ENCODE measurements at places on chromosomes 3 and 15.

DNA sequence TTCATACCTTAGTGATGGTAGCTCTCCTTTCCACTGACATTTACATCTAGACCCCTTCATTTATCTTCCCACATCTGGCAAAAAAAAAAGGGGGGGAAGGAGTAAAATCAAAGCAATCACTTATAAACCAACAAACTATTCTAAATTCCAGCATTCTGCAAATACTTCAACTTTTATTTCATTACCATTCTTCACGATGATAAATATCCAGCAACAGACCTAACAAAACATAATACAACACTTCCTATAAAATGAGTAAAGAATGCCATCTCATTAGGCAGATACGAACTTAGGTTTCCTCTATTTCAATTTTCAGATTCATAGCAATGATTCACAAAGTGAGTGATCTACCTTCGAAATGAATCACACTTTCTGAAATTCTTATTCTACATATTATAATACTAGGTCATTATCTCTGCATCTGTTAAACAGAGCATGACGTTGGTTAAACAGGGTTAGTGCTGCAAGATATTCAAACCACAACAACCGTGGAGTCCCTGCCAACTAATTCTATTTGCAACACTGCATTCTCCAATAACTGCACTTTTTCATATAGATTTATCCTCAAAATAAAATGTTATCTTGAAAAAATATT, at the start of gene LRRFIP2:
Gene LRRFIP2, minus strand, starts transcription at position 51 of the 595 bp plus-strand sequence. CDS start 25,599 bp downstream, outside the sequence.
- no peak for DNase-seq

- DNase-seq = no peak
Observed at GRCh38 chr15:25797035-25797434, 66.1 kb downstream of the ATP10A start.

- no peak for DNase-seq
Observed at GRCh38 chr3:194035406-194036138, 100.4 kb upstream of the HES1 start.

GRCh38 chr15:27731776-27732175, 367.3 kb downstream of the OCA2 start:
- DNase-seq = no peak

DNA sequence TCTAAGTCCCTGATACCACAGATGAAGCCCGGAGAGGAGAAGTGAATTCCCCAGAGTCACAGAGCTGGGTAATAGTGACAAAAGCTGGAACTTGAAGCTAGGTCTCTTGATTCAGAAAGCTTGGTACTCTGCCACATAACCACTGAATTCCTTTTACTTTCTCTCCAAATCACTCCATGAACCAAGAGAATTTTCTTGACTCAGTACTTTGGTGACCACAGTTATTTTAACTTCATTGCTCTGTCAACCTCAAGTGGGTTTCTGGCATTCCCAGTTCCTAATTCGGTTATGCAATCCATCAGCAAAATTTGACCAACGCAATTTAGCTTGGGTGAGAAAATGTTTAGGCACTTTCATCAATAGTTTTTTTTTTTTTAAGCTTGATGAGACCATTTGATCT, 61.0 kb upstream of the PPARG start:
- DNase-seq = peak; percentile 9

DNA sequence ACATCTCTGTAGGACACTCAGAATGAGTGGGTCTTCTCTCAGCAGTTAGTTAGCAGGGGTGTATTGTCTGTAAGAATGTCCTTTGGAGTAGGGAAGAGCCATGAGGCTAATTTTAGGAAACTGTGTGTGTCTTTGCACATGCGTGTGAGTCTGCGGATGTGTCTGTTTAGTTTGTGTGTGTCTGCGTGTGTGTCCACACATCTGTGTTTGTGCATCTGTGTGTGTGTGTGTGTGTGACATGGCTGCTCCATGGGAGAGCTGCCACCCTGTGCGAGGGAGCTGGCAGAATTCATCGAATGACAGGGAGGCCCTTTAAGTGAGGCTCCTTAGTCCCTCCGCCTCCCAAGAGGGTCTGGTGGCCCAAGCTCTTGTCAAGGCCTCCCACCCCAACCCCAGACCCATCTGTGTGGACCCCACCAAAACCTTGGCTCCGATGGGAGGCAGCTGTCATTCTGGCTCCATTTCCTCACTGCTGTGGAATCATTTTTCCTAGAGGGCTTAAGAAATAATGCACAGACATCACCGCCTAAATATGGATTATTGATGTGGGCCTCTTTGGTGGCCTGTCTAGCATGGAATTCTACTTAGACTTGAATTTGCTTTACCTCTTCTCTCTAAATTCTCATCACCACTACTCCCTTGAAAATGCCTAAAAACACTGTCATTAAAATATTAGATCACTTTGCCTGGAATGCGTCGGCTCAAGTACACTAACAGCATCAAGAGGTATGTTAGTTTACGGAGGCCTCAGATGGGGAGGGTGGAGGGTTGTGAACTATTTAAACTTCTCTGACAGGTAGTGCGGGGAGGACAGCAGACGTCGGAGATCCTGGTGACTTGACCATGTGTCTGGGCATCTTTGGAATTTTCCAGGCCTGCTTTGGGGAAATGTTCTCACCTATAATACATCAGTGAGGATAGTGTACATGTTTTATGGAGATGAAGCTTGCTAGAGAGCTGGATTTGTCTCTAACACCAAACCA, 9.4 kb downstream of the ESYT3 start:
- no peak for DNase-seq

DNA sequence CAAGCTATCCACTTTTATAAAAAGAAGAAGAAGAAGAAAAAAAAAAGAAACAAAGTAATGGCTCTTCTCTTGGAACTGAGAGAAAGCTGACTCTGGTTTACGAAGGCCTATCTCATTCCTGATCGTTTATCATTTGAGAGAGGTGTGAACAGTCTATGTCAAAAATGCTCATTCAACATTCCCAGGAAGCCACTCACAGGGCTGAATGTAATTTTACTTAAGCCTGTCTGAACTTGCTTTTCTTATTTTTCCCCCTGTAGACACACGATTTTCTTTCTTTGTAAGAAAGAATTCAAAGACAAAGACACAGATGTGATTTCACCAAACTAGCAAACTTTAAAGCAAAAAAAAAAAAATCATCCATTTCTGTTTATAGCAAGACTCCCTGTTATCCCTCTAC, 805.8 kb downstream of the FHIT start:
- DNase-seq = no peak

DNA sequence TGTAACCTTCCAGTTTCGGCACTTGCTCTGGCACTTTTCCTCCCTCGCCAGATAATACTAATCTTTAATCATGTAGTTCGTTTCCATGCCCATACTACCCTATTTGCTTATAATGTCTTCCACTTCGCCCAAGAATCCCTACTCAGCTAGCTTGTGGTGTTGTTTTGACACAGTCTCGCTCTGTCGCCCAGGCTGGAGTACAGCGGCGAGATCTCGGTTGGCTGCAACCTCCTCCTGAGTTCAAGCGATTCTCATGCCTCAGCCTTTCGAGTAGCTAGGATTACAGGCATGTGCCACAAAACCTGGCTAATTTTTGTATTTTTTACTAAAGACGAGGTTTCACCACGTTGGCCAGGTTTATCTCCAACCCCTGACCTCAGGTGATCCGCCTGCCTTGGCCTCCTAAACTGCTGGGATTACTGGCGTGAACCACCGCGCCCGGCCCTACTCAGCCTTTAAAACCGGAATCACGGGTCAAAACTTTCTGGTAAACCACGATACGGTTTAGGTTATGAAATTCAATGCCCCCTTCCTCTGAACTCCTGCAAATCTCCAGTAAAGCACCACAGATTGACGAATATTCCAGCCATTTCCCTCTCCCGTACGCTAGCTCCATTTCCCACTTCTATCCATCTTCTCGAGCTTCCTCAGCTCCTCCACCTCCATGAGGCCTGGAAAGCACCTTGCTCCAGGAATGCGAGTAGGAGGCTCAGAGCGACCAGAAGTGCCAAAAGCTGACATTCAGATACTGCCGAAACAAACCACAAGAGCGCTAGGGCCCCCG, 878 bp upstream of the RAD51 start:
- DNase-seq = no peak

DNA sequence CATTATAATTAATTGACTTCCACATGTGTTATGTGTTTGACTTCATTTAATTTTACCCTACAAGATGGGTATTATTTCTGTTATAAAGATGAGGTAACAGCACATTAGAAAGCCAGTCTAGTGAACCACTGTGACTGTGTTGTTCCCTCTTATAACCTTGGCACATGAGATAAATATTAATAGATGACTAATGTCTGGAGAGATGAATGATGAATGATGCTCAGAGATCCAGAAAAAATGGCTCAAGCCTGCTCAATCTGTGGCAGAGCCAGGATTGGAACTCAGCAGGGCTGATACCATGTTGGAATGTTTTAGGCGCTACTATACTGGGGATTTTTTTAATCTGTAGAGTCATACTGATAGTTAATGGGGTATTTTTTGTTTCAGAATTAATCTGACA, 118.8 kb upstream of the PTX3 start:
- no peak for DNase-seq

- DNase-seq = no peak
Observed at GRCh38 chr15:51093488-51093838, 1.2 kb downstream of the TNFAIP8L3 start.

- DNase-seq = no peak
Observed at GRCh38 chr15:39788108-39788507, 5.5 kb upstream of the FSIP1 start.

DNA sequence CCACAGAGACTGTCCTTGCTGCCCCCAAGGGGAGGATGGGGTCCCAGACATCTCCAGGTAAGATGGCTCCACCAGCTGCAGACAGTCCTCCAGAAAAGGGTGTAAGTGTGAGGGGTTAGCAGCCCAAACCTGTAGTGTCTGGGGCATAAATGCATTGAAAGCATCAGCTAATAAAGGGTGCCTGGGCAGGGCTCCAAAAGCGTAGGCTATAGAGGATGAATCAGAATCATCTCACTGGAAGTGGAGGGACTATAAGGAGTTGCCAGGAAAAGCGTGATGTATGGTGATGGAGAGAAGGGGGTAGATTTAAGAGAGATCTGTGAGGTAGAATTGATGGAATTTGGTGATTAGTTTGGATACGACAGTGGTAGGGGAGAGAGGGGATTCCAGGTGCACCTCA, 79.9 kb upstream of the ONECUT1 start:
- DNase-seq = no peak

DNA sequence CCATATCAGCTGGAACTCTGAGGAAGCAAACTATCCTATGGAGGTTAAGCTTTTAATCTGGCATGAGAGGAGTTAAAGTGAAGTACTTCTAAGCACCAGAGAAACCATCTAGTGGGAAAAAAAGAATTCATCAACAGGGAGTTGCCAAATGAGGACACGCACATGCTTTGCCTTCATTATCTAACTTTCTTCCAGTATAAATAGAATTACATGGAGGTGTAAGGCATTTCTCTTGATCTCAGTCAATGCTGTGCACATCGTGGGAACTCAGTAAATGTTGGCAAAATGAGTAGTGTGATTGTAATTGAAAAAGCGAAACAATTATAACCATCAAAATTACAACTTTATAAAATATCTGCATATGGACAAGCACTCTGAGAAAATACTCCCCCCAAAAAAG, 8.0 kb upstream of the GSK3B start:
- no peak for DNase-seq

- no peak for DNase-seq
Observed at GRCh38 chr3:143121241-143122088, 1.9 kb downstream of the CHST2 start.

GRCh38 chr3:122635789-122636188, 44.9 kb upstream of the PARP14 start:
- DNase-seq = no peak

DNA sequence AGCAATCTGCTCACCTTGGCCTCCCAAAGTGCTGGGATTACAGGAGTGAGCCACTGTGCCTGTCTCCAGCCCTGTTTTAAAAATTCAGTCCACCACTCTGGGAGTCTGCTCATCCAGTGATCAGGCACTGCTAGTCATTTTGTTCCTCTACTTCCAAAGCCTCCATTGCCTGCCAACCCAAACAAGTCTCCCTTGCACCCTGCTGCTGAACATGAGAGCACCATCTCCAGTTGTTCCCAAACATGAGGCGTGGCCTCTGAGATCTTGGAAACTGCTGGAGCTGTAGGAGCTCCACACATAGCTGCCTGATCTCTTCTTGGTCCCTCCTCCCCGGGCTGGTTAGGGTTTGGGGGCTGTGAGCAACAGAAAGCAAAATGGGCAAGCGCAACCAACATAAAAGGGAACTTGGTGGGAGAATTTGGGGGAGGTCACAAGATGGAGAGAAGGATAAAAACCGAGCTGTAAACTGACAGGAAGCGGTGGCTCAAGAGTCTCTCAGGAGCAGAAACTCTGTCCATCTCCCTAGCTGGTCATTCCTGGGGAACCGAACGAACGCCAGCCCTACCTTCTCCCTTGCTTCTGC, 49.6 kb upstream of the TLE3 start:
- peak; percentile 73 for DNase-seq

DNA sequence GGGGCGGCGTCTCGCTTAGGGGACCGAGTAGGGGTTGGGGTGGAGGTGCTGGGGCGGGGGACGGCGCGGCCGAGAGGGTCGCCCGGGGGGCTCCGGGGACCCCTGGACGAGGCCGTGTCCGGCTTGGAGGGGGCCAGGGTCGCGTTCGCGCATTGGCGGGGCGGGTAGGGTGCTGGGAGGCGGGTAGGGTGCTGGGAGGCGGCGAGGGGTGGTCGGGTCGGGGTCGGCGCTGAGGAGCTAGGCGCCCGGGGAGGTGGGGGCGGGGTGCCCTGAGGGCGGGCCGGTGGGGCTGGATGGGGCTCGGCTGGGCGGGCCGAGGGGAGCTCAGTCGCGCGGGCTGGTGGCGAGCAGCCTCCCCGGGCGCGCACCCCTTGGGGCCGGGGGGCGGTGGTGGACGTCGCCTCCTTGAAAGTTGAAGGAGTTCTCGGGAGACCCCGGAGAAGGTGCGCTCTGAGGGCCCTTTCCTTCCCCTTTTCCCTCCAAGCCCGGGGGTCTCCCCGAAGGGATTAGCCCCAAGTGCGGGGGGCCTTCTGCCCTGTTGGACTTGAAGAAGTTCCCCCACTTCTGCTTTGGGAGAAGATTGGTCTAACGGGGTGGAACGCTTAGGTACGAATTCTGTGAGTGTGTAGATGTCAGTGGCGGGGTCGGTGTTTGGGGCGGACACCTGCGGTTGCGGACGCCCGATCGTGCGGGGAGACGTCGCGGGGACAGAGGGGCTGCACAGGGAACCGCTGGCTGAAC, 543 bp downstream of the MEF2A start:
- DNase-seq = no peak

DNA sequence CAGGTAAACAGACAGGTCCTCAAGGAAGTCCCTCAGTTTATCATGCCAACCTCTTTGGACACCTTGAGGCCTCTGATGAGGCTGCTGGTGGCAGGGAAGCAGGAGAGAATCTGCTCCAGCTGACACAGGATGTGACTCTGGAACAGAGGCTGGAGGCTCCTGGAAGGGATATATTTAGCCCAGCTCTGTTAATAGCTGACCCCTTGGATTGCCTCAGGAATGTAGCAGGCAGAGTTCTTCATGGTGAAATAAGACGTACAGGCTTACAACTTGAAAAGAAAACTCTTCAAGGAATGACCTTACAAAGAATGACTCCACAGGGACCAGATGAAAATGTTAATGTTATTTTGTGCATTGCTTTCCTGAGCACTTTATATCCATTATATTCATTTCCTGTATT, 90.5 kb downstream of the AQP9 start:
- peak; percentile 50 for DNase-seq

GRCh38 chr3:42668793-42669217, 15.3 kb downstream of the ZBTB47 start:
- no peak for DNase-seq

- no peak for DNase-seq
Observed at GRCh38 chr3:196050597-196050996, 31.3 kb downstream of the TFRC start.

GRCh38 chr3:74651292-74651691, 36.8 kb upstream of the CNTN3 start:
- no peak for DNase-seq

- no peak for DNase-seq
Observed at GRCh38 chr3:102761766-102762165, 327.0 kb downstream of the ZPLD1 start.

GRCh38 chr15:48596415-48596814, 49.1 kb downstream of the FBN1 start:
- no peak for DNase-seq
